ENCODE measurements at places on chromosomes 3 and 15.

GRCh38 chr3:170346481-170347392 lies 10.8 kb upstream of the SKIL start:
- peak; percentile 78 for DNase-seq

DNA sequence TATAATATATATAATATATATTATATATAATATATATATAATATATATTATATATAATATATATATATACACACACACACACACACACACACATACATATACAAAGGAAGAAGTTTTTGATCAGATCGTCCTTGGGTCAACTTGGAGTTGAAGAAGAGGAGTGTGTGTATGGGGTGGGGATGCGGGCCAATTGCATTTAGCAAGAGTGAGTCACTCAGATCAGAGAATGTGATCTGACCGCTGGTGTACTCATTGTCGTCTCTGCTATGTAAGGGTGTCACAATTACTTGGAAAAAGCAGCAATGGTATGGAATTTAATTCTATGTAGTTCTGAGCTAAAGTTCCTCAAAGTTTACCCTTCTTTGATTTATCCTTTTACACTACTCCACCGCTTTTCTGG lies 4.6 kb upstream of the VGLL3 start:
- peak; percentile 55 for DNase-seq

DNA sequence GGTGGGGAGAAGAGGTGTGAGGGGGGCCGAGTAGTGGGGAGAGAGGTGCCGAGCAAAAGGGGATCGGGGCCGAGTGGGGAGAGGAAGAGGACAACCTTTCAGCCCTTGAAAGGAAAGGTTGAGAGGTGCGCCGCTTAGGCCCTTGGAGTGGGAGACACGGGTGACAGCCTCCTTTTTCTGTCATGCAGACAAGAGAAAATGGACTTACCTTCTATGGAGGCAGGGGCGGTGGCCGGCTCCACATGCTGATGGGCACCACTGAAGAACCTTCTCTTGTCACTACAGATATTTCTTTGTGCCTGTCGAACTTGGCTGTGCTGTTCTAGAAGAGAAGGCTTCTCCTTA lies 421 bp downstream of the KLHL18 start:
- DNase-seq, result no peak

DNA sequence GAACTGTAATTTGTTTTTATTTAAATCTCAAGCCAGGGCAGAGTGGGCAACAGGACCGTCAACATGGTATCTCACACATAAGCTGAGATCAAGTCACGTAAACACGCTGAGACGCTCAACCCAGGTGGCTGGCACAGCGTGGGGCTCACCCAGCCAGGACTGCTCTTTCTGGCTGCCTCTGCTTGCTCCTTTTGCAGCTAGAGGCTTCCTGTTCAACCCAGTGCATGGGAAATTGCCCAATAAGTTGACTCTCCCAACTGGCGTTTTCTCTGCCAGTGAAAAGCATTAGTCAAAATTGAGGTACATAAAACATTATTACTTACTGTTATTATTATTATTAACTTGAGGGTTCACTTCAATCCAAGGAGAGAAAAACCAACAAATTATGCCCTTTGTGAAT lies 398.1 kb downstream of the NR2F2 start:
- no peak for DNase-seq

GRCh38 chr3:169980055-169980454 lies 13.4 kb downstream of the SEC62 start:
- DNase-seq, result peak; percentile 19

- DNase-seq, result no peak
Measured at GRCh38 chr15:41927536-41927935, 33.7 kb upstream of the SPTBN5 start.

- DNase-seq, result no peak
Measured at GRCh38 chr3:131250466-131250865, 131.1 kb upstream of the NUDT16 start.

DNA sequence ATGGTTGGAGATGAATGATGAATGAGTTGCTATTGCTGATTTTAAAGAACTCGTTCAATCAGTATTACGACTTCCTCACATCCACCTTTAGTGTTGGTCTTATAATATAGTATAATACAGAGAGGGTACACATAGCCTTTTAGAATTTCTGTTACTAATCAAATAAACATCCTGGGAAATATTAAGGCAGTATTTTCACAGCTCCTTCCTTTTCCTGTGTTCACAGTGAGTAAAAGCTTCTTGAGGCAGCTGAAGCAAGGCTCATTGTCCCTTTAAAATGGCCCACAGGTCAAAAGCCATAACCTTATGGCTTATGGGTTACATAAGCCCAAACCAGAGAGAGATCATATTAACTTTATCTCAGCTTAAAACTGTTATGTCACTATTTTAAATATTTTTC lies 1.3 kb upstream of the BTLA start:
- DNase-seq, result no peak

DNA sequence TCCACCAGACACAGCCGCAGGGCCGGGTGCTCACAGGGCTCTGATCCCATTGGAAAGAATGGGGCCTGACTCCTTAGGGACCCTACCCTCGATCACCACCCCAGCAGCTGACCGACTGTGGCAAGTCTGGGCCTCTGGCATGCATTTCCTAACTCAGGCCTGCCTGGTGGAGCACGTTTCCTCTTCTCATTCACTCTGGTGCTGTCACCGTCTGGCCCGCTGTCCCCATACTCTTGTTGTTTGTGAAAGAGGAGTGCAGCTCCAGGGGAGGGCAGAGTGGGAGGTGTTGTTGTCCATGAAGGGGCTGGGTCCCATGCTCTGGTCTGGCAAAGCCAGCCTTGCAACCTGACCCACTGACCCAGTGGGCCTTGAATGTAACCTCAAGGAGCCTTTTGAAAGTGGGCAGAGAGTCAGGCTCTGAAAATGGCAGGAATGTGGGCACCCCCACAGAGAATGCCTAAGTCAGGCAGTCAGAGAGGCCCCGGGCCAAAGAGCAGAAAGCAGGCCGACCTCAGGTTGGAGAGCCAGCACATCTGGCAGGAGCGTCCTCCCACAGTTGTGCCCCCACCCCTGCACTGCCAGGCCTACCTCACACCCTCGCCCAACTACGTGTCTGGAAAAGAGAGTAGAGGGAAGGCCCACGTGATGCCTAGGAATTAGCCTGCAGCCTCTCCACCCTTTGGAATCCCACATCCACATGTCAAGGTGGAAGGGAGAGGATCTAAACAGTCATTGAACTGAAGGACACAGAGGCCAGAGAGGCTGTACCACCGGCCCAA lies 10.9 kb downstream of the SEMA7A start:
- peak; percentile 95 for DNase-seq

DNA sequence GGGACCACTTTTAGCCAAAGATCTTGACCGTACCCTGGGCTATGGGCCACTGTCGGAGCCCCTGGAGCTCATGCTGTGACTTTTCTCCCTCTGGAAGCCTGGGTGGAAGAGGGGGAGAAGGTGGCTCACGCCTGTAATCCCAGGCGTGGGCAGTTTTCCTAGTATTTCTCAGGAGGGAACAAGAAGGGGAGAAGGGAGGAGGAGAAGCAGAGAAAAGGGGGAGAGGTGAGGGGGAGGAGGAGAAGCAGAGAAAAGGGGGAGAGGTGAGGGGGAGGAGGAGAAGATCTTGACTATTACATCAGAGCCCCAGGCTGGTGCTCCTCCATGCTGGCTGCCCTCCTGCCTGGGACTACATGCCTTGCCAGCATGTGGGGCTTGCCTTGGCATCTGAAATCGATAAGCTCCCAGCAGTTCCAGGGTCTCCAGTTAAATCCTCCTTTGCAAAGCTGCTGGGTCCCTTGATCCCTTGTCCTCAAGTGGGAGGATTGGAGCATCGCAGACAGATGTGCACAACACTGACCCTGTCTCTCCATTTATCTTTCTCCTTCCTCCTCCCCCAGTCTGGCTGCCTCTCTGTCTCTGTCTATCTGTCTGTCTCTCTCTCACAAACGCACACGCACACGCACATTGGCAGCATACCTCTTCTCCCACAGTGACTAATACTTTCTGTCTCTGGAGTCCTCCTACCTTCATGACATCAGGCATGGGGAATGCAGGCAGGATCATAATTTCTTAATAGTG lies 41.6 kb downstream of the MRAS start:
- DNase-seq, result peak; percentile 97

GRCh38 chr3:140950144-140950543 lies 8.5 kb downstream of the SLC25A36 start:
- no peak for DNase-seq

GRCh38 chr3:180626844-180627243 lies 24.9 kb downstream of the TTC14 start:
- DNase-seq, result no peak

DNA sequence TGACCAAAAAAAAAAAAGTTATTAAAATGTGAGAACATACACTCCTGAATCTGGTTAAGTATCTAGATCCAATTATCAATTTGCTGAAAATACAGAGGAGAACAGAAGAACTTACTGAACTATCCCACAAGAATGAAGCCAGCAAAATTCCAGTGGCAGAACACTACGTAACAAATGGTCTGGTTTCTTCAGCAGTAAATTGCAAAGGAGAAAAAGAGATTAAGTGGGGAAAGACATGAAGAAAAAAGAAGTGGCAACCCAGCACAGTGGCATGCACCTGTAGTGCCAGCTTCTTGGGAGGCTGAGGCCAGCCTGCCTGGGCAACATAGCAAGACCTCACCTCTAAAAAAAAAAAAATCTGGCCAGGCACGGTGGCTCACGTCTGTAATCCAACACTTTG lies 62.1 kb downstream of the LHFPL4 start:
- DNase-seq, result no peak

DNA sequence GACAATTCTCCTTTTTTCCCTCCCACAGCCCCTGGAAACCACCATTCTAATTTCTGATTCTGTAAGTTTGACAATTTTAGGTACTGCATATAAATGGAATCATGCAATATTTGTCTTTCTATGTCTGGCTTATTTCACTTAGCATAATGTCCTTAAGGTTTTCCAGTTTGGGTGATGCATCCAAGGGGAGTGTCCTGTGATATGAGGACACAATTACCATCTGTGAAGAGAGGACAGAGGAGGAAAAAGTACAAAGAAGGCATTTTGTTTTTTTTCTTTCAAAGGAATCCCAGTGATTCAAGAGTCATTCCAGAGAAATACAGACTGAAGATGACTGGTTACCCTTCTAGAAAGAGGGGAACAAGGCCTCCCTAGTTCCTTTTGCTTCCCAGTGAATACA lies 514.7 kb upstream of the TGFBR2 start:
- DNase-seq, result no peak

- DNase-seq, result no peak
Measured at GRCh38 chr3:38739396-38739689, 76.7 kb downstream of the SCN10A start.

GRCh38 chr15:99509686-99510461 lies 55.9 kb upstream of the MEF2A start:
- no peak for DNase-seq

DNA sequence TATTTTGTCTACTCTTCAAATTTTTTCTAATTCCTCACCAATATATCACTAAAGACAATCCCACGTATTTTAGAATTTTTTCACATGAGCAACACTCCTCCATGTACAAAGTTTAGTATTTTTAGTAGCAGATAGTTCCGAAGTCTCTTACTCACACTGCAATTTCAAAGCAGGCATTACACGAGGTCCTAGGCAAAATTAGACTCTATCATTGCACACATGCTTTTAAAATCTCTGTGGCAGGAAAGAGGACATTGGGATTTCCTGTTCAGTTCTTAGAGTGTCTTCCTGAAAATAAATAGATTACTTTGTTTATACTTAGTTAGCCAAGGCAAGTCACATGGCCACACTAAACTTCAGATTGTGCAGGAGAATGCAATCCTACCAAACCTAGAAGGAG lies 847.7 kb downstream of the ROBO2 start:
- DNase-seq, result no peak

DNA sequence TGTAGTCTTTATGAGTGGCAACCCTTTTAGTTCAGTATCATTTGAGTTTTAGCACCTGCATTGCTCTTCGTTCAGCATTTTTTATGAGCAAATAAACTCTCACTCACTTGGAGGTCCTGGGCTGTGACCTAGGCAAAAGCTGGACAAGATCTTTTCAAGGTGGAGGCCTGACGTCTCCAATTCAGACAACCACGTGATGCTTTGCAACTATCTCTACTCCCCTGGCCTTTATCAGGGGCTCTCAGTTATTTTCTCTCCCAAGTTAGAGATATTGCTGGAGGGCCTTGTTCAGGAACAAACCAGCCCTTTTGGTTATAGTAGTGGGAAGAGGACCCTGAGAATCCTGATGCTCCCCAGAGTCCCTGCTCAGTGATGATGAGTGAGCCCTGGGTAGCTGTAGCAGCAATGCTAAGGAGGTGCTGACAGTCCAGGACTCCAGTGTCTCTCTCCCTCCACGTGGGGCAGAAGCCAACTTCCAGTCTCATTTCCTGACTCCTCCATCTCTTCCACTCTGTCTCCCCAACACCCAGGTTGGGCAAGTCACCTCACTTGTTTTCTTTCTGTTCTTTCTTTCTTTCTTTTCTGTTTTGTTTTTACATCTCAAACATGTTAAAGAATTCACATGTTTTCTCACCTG lies 30.4 kb downstream of the HAPLN3 start:
- DNase-seq, result no peak

GRCh38 chr15:76108021-76108723 lies 48.4 kb downstream of the TMEM266 start:
- no peak for DNase-seq

GRCh38 chr3:95655363-95655986 lies 1158.9 kb upstream of the EPHA6 start:
- DNase-seq, result no peak

DNA sequence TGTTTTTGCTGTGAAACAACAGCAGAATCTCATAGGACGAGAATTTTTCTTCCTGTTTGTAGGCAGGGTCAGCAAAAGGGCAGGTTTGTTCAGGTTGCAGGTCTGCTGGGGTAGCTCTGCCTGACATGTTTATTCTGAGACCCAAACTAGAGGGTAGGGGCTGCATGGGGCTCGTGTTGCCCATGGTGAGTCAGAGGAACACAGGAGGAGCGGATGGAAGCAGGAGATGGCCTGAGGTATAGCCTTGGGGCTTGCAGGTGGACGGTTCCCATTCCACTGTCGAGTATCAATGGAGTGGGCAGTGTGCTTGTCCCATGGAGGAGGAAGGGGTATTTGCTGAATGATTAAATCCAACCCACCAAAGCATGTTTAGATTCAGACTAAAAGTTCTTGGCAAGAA lies 138.9 kb downstream of the APBA2 start:
- no peak for DNase-seq

GRCh38 chr3:173819368-173819767 lies 421.8 kb downstream of the NLGN1 start:
- DNase-seq, result no peak

DNA sequence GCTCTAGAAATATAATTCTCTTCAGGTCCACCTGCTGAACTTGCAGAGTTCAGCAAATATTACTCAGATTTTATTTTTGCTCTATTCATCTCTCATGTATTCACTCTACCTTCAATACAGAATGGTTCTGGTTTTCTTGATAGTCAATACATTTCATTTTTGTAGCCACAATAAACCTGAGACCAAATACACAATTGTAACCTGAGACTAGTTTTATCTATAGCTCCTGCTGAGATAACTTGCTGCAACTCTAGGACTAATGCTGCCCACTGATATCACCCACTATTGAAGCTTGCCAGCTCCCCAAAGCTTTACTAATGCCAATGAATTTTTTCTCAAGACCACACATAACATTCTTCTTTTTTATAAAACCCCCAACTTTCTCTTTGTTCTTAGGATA lies 229.3 kb downstream of the NSUN3 start:
- no peak for DNase-seq

GRCh38 chr15:76327191-76328105 lies 9.1 kb upstream of the ISL2 start:
- DNase-seq, result peak; percentile 18

All from foreskin keratinocyte (primary cell).